ENCODE measurements at places on chromosomes 12 and 14.

GRCh38 chr14:92960706-92961566 is 38.0 kb downstream of the CHGA start:
- DNase-seq, result no peak

- DNase-seq, result no peak
Measured at GRCh38 chr14:84819528-84819927, 710.4 kb upstream of the FLRT2 start.

- no peak for DNase-seq
Measured at GRCh38 chr14:87306409-87307168, 686.4 kb downstream of the GALC start.

DNA sequence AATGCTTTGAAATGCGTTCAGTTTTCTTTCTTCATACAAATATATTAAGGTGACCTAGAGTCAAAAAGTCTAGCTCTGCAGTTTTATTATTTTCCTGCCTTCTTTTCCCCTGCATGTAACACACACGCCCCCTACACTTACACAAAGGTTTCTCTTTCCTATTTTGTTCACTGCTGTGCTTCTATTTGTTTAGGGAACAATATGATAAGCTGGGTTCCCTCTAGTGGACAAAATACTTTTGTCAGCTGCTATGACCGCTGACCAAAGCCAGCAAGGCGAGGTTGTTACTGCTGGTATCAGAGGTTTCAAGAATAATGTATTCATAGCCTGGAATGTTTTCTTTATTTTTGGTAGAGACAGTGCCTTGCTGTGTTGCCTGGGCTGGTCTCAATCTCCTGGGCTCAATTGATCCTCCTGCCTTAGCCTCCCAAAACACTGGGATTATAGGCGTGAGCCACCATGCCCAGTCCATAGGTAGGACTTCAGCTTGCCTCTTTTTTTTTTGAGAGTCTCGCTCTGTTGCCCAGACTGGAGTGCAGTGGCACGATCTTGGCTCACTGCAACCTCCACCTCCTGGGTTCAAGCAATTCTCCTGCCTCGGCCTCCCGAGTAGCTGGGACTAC is 33.4 kb downstream of the FNTB start:
- DNase-seq, result peak; percentile 80

GRCh38 chr12:107731366-107731765 is 29.6 kb downstream of the PRDM4 start:
- no peak for DNase-seq

GRCh38 chr14:68199554-68200151 is 380.1 kb downstream of the RAD51B start:
- DNase-seq, result peak; percentile 36

DNA sequence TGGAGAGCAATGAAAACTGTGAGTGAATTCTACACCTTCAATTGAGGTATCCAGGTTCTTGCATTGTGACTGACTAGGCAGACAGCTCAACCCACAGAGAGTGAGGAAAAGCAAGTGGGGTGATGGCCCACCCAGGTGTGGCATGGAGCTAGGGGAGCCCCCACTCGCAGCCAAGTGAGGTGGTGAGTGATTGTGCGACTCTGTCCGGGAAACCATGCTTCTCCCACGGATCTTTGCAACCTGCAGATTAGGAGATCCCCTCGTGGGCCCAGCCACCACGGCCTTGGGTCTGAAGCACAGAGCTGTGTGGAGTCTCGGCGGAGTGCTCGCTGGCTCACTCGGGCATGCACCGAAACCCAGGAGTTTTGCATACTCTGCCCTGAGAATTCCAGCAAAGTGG is 120.1 kb downstream of the ALG10 start:
- DNase-seq, result no peak

- DNase-seq, result no peak
Measured at GRCh38 chr12:18837025-18837424, 99.1 kb downstream of the CAPZA3 start.

- DNase-seq, result no peak
Measured at GRCh38 chr12:6582196-6582595, 14.1 kb upstream of the NOP2 start.

- DNase-seq, result no peak
Measured at GRCh38 chr12:54385251-54385914, 850 bp upstream of the ZNF385A start.

- DNase-seq, result no peak
Measured at GRCh38 chr12:75270157-75270556, 60.0 kb downstream of the CAPS2 start.

- no peak for DNase-seq
Measured at GRCh38 chr14:38143170-38143569, 64.5 kb upstream of the SSTR1 start.

GRCh38 chr14:56002876-56003625 is 115.2 kb upstream of the PELI2 start:
- no peak for DNase-seq

GRCh38 chr14:89616852-89617341 is 199.9 kb upstream of the FOXN3 start:
- peak; percentile 40 for DNase-seq
